ENCODE measurements at places on chromosomes 3 and 15.

GRCh38 chr15:90031231-90031791 lies 30.2 kb downstream of the ZNF710 start:
- H3K27ac ChIP-seq, result peak overlapping the region; percentile 14
- DNase-seq, result peak; percentile 85
- H3K36me3 ChIP-seq, result peaks cover 3% of the 10 kb centered on the region
- H3K4me1 ChIP-seq, result peaks cover 22% of the 10 kb centered on the region

DNA sequence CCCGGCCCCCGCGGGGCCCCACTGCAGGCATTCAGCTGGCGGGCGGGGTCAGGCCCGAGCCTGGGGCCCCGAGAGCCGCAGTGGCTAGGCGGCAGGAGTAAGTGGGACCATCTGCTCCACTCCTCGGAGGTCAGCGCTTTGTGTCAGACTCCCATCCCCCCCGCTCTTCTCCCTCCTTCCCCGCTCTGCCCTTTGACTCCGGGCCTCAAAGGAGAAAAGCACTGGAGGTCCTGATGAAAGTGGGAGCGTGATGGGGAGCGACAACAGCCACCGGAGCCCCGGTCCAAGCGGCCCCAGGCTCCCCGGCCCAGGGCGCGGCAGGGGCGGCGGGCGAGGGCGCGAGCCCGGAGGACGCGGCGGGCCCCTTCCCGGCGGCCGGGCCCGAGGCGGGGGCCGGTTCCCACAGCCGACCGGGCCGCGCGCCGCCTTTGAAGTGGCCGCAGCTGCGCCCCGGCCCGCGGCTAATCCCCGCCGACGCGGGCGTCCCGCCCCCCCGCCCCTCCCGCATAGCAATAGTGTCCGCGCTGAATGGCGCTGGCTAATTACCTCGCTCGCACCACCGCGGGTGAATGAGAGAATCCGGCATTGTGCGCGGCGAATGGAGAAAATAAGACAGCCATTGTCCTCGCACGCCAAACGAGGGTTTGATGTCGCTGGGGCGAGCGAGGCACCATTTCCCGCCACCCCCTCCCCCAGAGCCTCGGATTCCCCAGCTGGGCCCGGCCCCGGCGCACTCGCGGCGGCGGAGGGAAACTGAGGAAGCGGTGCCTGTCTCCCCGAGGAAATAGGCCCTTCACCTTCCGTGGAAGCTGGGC lies 22.4 kb downstream of the IGDCC3 start:
- H3K27ac ChIP-seq, result no peak overlapping the region
- H3K27me3 ChIP-seq, result peaks cover 39% of the 10 kb centered on the region
- DNase-seq, result peak; percentile 15
- H3K4me1 ChIP-seq, result peaks cover 9% of the 10 kb centered on the region

GRCh38 chr15:94168250-94168649 lies 63.1 kb upstream of the MCTP2 start:
- no peak for DNase-seq
- no peaks in the 10 kb centered on the region for H3K4me1 ChIP-seq
- H3K4me3 ChIP-seq, result no peak overlapping the region
- no peaks in the 10 kb centered on the region for H3K27me3 ChIP-seq
- H3K27ac ChIP-seq, result no peak overlapping the region

- H3K27ac ChIP-seq, result no peak overlapping the region
- H3K27me3 ChIP-seq, result no peaks in the 10 kb centered on the region
- peaks cover 18% of the 10 kb centered on the region for H3K4me1 ChIP-seq
- DNase-seq, result no peak
- peaks cover 5% of the 10 kb centered on the region for H3K36me3 ChIP-seq
These were observed 38.1 kb downstream of the CTDSPL start for GRCh38 chr3:37899711-37900306.

GRCh38 chr3:112505907-112506306 lies 6.6 kb upstream of the BTLA start:
- no peaks in the 10 kb centered on the region for H3K36me3 ChIP-seq
- no peaks in the 10 kb centered on the region for H3K4me1 ChIP-seq
- DNase-seq, result no peak
- H3K27me3 ChIP-seq, result no peaks in the 10 kb centered on the region
- H3K4me3 ChIP-seq, result no peak overlapping the region

DNA sequence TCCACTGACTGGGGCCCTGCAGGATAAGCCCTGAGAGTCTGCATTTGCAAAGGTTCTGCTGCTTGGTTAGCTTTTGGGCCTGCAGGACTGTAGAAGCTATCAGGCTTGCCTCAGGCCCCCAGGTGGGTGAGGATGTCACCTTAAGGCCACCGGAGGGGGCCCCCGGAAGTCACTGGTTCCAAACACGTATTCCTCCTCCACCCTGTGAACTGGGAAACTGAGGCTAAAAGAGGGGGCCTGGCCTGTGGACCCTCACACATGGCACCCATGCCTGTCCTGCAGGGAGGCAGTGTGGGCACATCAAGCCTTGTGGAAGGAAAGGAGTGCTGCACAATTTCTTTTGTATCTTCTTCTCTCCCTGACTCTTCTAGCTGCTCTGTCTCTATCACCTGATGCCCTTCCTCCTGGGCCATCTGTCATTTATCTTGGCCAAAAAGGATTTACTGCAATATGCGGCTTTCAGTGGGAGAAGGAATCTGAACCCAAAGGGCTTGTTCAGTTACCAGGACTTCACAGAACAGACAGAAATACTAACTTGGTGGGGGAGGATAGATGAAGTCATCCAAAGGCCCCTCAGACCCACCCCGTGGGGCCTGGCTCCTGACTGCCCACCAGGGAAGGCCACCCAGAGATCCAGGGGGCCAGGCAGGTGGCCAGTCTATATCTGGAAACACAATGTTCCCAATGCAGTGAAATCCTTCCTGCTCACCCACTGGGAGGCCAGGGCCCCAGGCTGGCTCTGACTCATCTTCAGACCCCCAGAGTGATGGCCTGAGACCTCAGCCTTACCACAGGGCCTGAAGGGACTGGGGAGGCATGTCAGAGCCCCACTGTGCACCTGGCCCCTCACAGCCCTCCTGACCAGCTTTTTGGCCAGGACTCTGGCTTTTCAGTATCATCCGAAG lies 18.3 kb downstream of the UBAP1L start:
- peaks cover 52% of the 10 kb centered on the region for H3K36me3 ChIP-seq
- H3K27me3 ChIP-seq, result no peaks in the 10 kb centered on the region
- no peak for DNase-seq
- H3K4me3 ChIP-seq, result no peak overlapping the region
